ENCODE measurements at places on chromosomes 11 and 22.

- DNase-seq: no peak
Measured at GRCh38 chr11:112931703-112932102, 29.5 kb upstream of the NCAM1 start.

DNA sequence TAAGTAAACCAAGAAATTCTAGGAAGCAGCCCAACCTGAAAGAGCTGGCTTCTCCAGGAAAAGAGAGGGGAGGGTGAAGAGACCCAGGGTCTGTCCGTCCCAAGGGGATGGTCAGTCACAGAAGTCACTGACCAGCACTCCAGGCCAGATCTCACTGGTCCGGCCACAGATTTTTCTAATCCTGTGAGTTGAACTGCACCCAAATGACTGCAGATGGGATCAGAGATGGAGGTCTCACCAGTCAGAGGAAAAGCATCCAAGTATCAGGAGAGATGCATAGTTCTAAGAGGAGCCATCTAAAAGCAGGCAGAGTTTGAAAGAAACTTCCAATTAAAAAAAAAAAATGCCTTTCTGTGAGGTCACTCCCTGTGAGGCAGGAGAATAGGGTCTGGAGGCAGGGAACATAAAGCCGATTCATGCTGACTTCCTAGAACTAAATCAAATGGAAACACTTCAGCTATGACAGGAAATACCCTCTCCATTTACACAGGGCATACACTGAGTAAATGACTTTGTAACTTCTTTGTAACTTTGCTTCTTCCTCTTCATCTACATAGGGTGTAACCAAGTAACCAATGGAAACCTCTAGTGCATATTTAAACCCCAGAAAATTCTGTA lies 144.5 kb downstream of the CCDC34 start:
- DNase-seq: no peak

- no peak for DNase-seq
Measured at GRCh38 chr22:35470903-35471321, 69.7 kb upstream of the RASD2 start.

- no peak for DNase-seq
Measured at GRCh38 chr11:74620531-74620930, 28.1 kb downstream of the POLD3 start.

DNA sequence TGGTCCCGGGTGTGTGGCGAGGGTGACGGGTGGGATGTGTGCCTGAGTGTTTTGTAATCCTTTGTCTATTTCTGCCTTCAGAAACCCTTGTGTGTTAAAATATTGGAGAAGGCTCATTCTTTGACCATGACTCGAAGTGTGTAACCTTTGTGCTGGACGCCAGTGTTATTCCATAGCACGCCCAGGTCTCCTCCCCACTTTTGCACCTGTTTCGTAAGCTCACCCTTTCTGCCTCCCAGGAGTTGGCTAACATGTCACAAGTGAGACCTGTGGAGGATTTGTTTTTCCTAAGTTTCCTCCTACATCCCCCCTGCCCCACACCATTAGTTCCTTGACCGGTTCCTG lies 382 bp downstream of the C11orf54 start:
- DNase-seq: no peak

DNA sequence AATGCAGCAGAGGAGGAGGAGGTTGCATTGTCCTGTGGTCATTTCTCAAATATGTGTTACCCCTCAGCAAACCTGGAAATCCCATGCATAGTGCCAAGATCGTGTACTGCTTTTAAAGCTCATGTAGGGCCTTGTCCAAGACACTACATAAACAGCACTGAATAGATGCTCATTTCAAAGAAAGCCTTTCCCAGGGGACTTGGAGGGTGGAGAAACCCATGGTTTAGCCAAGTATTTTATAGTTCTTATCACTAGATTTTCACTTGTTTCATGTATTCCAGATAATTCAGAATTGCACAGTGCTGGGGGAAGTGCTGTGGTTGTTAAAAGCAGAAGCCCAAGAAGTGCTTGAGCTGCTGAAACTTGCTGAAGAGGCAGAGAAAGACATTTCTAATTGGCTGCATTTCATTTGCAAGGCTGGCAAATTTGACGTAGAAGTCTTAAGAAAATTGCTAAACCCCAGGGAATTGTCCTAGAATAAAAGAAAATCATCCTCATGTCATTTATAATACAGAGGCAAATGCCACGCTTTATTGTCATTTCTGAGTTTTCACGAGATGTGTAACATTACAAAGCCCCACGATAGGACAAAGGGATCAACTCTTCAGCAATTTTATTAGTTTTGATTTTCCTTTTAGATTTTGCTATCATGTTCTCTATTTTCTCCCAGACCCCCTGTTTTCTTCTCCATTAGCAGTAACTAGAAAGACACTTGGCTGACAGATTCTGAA lies 20.1 kb downstream of the CSRP3 start:
- DNase-seq: no peak

- peak; percentile 39 for DNase-seq
Measured at GRCh38 chr11:88171982-88172381, 3.3 kb downstream of the RAB38 start.

- DNase-seq: no peak
Measured at GRCh38 chr11:33942954-33943353, 51.1 kb upstream of the LMO2 start.

GRCh38 chr11:99676292-99676691 lies 655.5 kb downstream of the CNTN5 start:
- no peak for DNase-seq

DNA sequence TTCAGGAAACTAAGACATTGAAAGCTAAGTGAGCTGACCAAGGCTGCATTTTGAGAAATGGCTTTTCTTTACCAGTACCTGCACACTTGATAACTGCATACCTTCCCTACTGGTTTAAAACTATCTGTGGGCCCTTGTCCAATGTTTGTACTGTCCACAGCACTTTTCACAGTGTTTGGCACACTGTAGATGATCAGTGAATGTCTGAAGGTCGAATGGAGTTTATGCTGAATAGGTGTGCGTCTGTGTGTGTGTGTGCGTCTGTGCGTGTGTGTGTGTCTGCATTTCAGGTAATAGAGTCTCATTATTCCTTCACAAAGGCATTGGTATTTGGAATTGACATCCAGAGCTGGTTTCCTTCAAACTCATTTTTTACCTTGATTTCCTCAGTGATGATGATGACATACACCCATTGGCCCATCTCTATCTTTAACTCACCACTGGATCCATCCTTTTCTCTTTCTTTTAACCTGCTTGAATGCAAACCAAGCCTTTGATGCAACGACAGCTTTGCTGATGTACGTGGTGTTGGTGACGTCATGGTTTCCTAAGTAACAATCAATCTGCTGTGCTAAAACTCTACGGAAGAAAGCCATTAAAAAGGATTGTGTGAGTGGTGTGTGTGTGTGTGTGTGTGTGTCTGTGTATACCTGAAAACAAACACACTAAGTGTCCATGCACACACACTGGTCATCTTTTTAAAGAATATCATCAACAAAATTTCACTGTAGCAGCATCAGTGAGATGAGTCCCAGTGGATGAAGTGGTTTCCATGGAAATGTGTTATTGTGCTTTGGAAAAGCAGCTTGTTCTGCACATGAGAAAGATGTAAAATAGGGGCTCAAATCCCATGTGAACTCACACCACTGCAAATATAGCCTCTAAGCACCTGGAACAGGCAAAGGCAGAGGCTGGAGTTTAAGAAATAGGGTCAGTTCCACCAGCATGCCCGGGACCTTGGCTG lies 490.2 kb upstream of the B3GAT1 start:
- no peak for DNase-seq

DNA sequence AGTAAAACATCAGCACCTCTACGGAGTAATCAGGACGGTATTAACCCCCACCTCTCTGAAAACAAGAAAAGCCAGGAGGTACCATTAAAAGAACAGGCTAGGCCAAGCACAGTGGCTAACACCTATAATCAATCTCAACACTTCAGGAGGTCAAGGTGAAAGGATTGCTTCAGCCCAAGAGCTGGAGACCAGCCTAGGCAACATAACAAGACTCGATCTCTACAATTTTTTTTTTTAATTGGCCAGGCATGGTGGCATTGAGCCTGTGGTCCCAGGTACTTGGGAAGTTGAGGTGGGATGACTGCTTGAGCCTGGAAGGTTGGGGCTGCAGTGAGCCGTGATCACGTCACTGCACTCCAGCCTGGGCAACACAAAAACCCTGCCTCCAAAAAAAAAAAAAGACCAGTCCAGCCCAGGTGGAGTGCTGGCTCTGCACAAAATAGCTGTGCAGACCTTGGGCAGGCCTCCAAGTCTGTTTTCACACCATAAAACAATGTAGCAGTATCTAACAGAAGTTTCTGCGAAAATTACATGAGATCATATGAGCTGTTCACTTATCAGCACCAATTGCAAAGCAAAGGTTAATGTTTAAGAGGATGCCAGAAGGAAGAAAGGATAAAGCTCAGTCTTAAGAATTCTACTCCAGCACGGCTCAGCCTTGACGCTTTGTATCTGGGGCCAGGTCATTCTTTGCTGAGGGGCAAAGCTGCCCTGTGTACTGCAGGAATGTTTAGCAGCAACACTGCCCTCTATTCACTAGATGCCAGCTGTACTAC lies 14.8 kb downstream of the CHKA start:
- DNase-seq: no peak

DNA sequence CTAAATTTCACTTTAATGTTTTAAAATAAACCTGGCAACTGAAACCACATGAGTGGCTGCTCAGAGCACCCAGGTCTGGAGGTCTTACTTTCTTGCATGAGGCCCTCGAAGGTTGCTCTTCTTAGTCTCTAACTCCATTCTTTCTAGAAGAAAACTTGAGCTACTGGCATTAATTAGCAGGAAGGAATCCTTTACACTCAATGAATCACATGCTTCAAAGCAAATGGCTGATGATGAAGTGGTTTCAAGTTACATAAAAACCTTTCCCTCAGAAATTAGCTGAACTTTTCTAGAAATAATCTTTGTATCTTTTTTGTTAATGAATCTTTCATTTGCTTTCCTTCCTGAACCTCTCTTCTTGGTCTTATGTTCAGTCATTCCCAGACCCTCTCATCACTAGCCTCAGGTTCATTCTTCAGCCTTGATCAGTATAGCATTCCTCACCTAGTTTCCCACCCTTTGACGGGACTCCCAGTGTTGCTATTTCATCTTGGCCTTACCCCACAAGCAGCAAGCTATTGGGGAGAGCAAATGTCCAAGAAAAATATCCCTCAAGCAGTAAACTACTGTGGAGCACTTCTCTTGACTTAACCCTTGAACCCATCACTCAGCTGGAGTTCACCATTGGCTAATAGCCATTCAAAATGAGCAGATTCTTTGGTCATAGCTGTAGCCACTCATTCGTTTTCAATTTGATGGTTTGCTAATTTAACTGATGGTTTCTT lies 75.1 kb downstream of the INSC start:
- DNase-seq: no peak

GRCh38 chr22:41076857-41077256 lies 15.5 kb upstream of the EP300 start:
- DNase-seq: no peak

DNA sequence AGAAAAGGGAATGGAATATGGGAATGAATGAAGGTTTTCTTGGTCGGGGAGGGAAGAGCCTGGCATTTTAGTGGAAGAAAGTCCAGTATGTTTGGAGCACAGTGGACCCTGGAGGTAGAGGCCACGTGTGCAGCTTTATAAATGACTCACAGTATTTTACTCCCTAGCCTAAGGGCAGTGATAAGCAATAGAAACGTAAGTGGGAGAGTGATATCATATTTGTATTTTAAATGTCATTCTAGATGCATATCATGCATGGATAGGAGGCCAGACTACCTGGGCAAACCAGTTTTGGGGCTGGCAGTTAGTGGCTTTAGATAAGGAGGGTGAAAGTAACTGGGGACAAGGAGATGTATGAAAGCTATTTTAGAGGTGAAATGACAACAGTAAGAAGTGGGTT lies 174.1 kb downstream of the ARHGAP42 start:
- no peak for DNase-seq

DNA sequence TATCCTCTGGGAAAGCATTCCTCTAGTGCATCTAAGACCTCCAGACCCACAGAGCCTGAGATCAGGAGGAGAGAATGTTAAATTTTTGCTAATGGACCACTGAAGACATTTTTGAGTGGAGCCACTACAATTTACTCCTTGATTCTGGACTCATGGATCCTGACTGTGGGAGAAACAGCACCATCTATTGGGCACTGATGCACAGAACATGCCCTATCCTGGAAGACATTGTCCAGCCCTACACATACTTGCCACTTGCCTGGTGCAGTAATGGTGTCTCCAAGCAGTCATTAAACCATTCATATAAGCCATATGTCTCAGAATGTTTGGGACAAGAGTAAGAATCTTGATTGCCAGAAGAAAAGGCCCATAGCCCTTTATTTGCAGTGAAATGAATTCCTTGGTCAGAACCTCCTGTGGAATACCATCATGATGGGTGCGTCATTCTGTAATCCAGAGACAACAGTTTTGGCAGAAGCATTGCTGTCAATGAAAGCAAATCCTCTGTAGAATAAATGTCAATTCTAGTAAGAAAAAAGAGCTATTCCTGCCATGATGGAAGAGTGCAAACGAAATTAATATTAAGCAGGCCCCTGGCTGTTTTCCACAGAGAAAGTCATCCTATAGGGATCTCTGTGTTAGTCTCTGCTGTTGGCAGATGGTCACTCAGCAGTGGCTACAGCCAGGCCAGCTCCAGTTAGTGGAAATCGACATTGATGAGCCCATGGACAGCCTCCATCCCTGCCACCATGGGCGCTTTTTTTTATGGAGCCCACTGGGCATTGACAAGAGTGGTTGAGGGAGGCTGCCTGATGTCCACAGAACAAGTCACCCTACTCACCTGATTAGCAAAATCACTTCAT lies 43.5 kb downstream of the GGTLC2 start:
- peak; percentile 31 for DNase-seq

- no peak for DNase-seq
Measured at GRCh38 chr11:19864141-19865140, 151.8 kb downstream of the NAV2 start.

GRCh38 chr11:124747406-124748099 lies 4.5 kb downstream of the VSIG2 start:
- no peak for DNase-seq

- no peak for DNase-seq
Measured at GRCh38 chr11:10551290-10551592, 10.3 kb upstream of the RNF141 start.

GRCh38 chr11:20873054-20873453 lies 203.7 kb downstream of the NELL1 start:
- peak; percentile 43 for DNase-seq
